ENCODE measurements at places on chromosomes 7 and 10. TPM values are rescaled to one million over a fixed set of nuclear protein-coding genes. Genes with fewer than 3 reads are reported as not detected.

The GTPBP4 gene
- total RNA-seq = 113 TPM

The SAMD9L gene
- 0.44 TPM for total RNA-seq

GRCh38 chr10:80253266-80253962 lies 36.0 kb downstream of the MAT1A start:
- DNase-seq = no peak
- H3K27me3 ChIP-seq = peaks cover 21% of the 10 kb centered on the region
- no peak overlapping the region for H3K27ac ChIP-seq

GRCh38 chr7:69643708-69644445 lies 45.6 kb downstream of the AUTS2 start:
- no peaks in the 10 kb centered on the region for H3K4me1 ChIP-seq
- no peaks in the 10 kb centered on the region for H3K36me3 ChIP-seq
- no peak for DNase-seq
- no peaks in the 10 kb centered on the region for H3K27me3 ChIP-seq
- H3K27ac ChIP-seq = no peak overlapping the region

The PRKCQ gene
- 13.6 TPM for total RNA-seq

GRCh38 chr10:71657604-71658466 lies 61.7 kb downstream of the C10orf105 start:
- no peak overlapping the region for H3K4me3 ChIP-seq
- no peak for DNase-seq
- peaks cover 24% of the 10 kb centered on the region for H3K4me1 ChIP-seq
- no peaks in the 10 kb centered on the region for H3K36me3 ChIP-seq

- H3K27me3 ChIP-seq = peaks cover 68% of the 10 kb centered on the region
- no peaks in the 10 kb centered on the region for H3K36me3 ChIP-seq
- peaks cover 19% of the 10 kb centered on the region for H3K4me1 ChIP-seq
- H3K27ac ChIP-seq = no peak within 1 kb of the TSS
- H3K4me3 ChIP-seq = peak within 1 kb of the TSS; percentile 32
Observed at GRCh38 chr7:131556053-131556908, at the start of gene PODXL. TSS of gene PODXL (minus strand) at chr7:131556628. CDS start at chr7:131556359, 269 bp downstream.

DNA sequence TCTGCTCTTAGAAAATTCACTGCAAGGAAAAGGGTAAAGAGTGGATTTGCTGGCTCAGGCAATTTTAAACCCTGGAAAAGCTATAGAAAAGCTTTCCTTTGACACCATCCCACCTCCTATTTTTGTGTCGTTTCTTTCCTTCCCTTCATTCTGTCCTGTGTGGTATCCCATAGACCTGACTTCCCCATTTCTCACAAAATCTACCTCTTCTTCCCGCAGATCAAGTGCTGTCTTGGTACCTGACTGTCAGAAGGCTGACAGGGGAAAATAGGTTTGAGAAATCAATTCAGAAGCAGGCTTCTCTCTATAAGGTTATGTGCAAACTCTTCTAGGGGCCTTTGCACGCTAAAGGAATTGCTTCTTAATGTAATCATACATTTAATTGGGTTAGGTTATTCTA lies 98.9 kb downstream of the MTPN start:
- no peak overlapping the region for H3K27ac ChIP-seq
- H3K4me3 ChIP-seq = no peak overlapping the region
- peaks cover 12% of the 10 kb centered on the region for H3K27me3 ChIP-seq
- H3K4me1 ChIP-seq = no peaks in the 10 kb centered on the region
- no peak for DNase-seq
- H3K36me3 ChIP-seq = no peaks in the 10 kb centered on the region

The CCL26 gene
- 8.1 TPM for total RNA-seq

The CLRN3 gene
- not detected for total RNA-seq

DNA sequence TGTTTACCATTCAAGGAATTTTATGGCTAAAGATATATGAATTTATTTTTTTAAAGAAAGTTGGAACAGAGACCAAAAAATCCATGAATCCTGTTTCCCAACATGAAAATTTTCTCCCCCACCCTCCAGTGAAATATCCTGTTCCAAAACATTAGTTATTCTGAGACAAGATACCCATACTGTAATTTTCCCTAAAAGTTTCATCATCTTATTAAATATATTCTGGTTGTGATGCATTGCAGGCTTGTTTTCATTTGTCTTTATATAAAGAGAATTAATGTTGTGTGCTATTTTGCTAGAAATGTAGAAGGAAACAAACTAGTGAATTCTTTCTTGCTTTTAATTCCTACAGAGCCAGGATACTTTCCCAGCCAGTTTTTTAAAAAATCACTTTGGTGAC lies 106.6 kb downstream of the EXOC4 start:
- H3K27ac ChIP-seq = no peak overlapping the region
- no peak overlapping the region for H3K4me3 ChIP-seq
- H3K27me3 ChIP-seq = no peaks in the 10 kb centered on the region
- no peak for DNase-seq
- peaks cover 3% of the 10 kb centered on the region for H3K36me3 ChIP-seq
- no peaks in the 10 kb centered on the region for H3K4me1 ChIP-seq

- no peaks in the 10 kb centered on the region for H3K27me3 ChIP-seq
- no peak overlapping the region for H3K27ac ChIP-seq
- DNase-seq = no peak
- no peaks in the 10 kb centered on the region for H3K4me1 ChIP-seq
- no peak overlapping the region for H3K4me3 ChIP-seq
Observed at GRCh38 chr7:17898111-17898510, 42.2 kb downstream of the SNX13 start.

GRCh38 chr7:111012149-111012548 lies 78.8 kb upstream of the LRRN3 start:
- H3K27me3 ChIP-seq = no peaks in the 10 kb centered on the region
- no peak overlapping the region for H3K27ac ChIP-seq
- DNase-seq = no peak
- no peak overlapping the region for H3K4me3 ChIP-seq
- H3K36me3 ChIP-seq = no peaks in the 10 kb centered on the region

- no peak for DNase-seq
- no peaks in the 10 kb centered on the region for H3K36me3 ChIP-seq
- H3K27me3 ChIP-seq = no peaks in the 10 kb centered on the region
- H3K4me1 ChIP-seq = no peaks in the 10 kb centered on the region
- no peak overlapping the region for H3K4me3 ChIP-seq
- H3K27ac ChIP-seq = no peak overlapping the region
Observed at GRCh38 chr7:55917771-55918170, 30.5 kb downstream of the ZNF713 start.

- no peak overlapping the region for H3K27ac ChIP-seq
- no peaks in the 10 kb centered on the region for H3K36me3 ChIP-seq
- no peak overlapping the region for H3K4me3 ChIP-seq
- H3K4me1 ChIP-seq = no peaks in the 10 kb centered on the region
Observed at GRCh38 chr7:88431882-88432281, 125.2 kb upstream of the STEAP4 start.

DNA sequence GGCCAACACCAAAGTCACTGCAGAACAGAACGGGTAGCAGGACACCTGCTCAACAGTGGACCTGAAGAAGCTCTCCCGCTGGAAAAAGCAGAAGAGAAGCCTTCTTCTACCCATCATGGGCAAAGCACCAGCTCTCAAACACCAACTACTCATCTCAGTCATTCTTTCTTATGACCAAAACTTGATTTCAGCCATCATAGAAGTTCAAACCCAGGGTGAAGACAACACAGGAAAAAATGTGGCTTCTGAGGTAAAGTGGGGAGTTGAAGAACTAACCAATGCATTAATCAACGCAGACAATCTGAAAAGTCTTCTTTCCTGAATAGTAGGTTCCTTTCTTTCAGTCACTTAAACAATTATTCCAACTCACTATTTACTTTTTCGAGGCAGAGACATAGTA lies 83.3 kb downstream of the ELMO1 start:
- no peaks in the 10 kb centered on the region for H3K27me3 ChIP-seq
- no peaks in the 10 kb centered on the region for H3K4me1 ChIP-seq
- DNase-seq = no peak
- no peaks in the 10 kb centered on the region for H3K36me3 ChIP-seq
- H3K4me3 ChIP-seq = no peak overlapping the region
- no peak overlapping the region for H3K27ac ChIP-seq

DNA sequence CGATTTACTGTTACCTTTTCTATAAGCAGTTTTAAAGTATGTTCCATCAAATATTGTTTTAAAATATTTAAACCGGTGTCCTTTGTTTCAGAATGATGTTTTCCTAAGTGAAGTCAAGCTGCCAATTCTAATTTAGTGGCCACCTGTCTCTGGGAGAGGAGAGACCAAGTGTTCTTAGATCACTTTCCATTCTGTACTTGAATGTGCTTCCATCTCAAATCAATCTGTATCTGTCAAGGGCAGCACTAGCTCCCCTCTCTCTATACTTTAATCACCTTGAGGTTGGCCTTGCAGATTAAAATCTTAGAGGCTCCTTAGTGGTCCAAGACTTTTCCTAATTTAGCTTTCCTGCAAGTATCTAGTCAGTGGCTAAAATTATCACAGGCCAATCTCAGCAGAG lies 49.6 kb downstream of the LGI1 start:
- no peaks in the 10 kb centered on the region for H3K4me1 ChIP-seq
- H3K4me3 ChIP-seq = no peak overlapping the region
- H3K27ac ChIP-seq = no peak overlapping the region
- no peaks in the 10 kb centered on the region for H3K27me3 ChIP-seq
- no peaks in the 10 kb centered on the region for H3K36me3 ChIP-seq

DNA sequence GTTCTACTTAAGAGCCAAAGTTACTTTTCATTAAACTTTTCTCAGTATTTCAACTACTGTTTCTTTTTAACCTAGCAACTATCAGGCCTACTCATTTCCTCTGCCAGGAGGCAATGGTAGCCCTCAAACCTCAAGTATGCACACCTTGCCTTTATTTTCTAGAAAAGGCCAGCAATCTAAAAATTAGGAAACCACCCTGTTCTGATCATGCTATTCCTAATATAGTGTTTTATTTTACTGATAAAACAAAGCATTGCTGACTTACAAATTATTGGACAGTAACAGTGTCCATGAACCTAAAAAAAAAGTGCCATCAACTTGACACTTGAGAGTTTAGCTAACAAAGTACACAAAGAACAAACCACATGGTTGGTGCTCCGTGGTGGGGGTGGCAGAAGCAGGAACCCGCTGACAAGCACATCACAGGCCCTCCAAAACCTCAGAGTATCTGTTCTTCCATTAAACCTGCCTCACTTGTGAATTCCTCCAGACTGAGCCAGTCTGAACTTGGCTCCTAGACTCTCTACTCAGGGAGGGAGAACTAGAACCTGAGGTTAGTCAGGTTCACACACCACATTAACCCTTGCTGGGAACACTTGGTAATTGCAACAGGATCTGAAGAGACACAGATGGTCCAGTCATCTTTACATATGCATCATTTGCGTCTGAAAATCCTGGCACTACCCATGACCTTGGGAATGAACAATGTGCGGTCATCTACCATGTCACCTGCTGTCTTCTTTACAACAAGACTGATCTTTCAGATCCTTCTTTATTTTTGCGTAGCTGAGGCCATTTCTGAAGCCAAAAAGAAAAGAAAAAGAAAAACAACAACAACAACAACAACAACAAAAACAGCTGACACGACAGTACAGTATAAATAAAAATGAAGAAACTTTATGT lies 31.9 kb downstream of the PIP4K2A start:
- H3K36me3 ChIP-seq = peaks cover 20% of the 10 kb centered on the region
- H3K4me3 ChIP-seq = no peak overlapping the region
- H3K27ac ChIP-seq = peak overlapping the region; percentile 91
- H3K27me3 ChIP-seq = no peaks in the 10 kb centered on the region
- peaks cover 71% of the 10 kb centered on the region for H3K4me1 ChIP-seq
- no peak for DNase-seq

- H3K4me3 ChIP-seq = no peak overlapping the region
- DNase-seq = no peak
- H3K4me1 ChIP-seq = peaks cover 24% of the 10 kb centered on the region
- no peak overlapping the region for H3K27ac ChIP-seq
- peaks cover 49% of the 10 kb centered on the region for H3K27me3 ChIP-seq
Observed at GRCh38 chr7:412313-412710, 107.3 kb downstream of the PDGFA start.
